SW480 (cell line): ENCODE measurements at places on chromosomes 6 and 20.
A peak's percentile ranks its signal among the peaks of the same experiment; 100 is the strongest.

DNA sequence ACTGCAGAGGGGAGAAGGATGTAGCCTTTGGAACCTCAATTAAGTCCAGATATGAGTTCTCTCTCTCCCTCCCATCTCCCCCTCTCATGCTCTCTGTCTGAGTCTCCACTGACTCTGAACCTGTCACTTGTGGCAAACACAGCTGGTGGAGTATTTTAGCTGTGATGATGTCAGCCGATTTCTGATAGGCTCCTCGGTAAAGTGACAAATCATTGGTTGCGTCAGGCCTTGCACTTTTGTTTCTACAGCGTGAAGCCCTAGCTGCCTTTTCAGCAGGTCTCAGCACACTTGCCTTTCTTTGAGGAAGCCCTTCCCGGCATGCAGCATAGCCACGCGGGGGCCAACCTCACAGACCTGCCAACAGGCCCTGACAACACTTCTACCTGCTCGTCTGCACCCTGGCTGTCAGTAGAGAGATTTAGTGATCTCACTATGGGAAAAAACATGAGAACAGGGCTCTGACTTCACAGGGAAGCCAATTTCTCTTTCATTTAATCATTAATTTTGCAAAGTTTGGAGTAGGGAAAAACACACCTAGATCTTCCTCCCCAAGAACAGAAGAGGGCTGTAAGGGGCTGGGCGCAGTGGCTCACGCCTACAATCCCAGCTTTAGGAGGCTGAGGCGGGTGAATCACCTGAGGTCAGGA is 84.4 kb downstream of the GMPR start:
- no peak for DNase-seq

GRCh38 chr6:33994472-33995308 is 151.2 kb downstream of the GRM4 start:
- DNase-seq = no peak

- DNase-seq = peak; percentile 28
These were observed 236.5 kb downstream of the HACE1 start for GRCh38 chr6:104623052-104623690.

DNA sequence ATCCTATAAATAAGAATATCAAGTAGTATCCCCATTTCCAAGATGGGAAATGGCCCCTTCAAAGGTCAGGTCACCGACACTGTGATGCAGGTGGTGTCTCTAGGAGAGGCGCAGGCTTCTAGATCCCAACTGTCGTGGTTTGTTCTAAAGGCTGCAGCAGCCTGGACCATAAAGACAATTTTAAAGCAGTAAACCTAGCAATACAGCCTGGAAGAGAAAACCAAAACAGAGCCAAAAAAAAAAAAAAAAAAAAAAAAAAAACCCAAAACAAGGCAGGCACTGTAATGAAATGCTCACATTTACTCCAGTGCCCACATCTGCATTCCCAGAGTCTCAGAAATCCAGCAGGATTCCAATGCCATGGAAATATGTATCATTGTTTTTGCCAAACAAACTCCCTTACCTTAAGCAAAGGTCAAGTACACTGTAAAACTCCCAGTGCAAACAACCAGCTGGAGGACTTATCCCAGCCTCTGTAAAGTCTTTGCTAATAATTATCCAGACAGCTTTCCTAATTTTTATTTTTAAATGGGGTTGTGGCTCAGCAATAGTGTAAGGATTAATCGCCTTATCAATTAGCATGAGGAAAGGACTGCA is 98.2 kb downstream of the PSMG4 start:
- DNase-seq = no peak

- DNase-seq = peak; percentile 80
These were observed 2.1 kb upstream of the COL20A1 start for GRCh38 chr20:63290677-63291472.
